ENCODE measurements at places on chromosomes 3 and 15.

GRCh38 chr3:42822828-42823227 lies 13.6 kb downstream of the ACKR2 start:
- DNase-seq: no peak

DNA sequence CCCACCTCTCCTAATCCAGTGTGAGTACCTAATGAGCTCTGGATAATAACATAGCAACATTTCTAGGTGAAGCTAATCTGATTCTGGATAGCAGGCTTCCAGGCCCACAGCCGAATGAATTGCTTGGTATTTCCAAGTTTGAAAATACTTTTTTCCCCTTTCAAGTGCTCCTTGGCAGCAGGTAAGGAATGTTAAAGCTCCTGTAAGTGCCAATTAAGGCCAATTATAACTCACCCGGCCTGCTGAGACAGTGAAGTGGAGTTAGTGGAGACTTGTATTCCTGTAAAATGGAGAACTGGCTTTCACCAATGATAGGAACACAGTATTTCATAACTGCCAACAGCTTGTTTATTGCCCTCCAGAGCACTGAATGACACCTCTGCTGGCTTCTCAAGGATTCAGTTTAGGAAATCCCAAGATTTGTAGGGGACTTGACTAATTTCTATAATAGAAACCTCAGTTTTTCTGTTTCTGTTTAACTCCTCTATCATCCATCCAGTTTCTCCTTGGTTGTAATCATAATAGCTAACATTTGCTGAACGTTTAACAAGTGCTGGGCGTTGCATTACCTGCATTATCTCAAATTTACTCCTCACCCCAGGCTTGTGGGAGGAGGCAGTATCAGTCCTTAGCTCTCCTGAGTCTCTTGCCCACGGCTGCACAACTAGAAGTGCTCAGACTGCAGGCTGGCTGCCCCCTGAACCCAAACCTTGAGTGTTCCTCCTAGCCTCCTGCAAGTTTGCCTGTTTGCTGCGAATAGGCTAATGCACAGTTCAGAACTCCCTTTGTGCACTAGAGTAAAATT lies 52.7 kb upstream of the SCAANT1 start:
- no peak for DNase-seq

GRCh38 chr15:52004806-52005205 lies 14.2 kb upstream of the MAPK6 start:
- peak; percentile 9 for DNase-seq

DNA sequence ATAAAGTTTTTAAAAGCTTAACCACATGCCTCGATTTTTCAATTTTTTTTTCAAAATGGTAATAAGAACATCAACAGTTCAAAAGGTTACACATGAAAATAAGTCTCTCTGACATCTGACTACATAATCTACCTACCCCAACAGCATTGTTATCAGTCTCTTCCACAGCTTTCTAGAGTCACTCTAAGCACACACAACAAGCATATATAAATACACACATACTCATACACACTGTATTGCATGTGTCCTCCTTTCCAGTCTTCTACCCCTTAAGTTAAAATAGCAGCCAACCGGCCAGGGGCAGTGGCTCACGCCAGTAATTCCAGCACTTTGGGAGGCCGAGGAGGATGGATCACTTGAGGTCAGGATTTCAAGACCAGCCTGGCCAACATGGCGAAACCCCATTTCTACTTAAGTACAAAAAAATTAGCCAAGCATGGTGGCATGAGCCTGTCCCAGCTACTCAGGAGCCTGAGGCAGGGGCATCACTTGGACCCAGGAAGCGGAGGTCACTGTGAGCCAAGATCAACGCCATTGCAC lies 12.2 kb downstream of the TBL1XR1 start:
- no peak for DNase-seq

DNA sequence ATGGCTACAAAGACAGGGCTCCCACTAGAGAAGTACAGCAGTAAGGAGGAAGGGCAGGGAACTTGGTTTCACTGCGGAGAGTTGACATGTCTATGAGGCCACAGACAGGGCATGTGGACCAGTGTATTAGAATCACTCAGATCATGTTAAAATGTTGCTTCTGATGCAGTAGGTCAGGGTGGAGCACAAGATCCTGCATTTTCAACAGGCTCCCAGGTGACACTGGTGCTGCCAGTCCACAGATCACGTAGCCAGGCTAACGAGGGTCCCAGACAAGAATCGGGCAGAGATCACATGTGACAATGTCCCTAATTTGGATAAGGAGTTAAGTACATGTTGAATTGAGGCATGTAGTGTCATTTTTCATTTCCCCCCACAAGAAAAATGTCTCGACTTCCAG lies 73.6 kb downstream of the SPSB4 start:
- no peak for DNase-seq

DNA sequence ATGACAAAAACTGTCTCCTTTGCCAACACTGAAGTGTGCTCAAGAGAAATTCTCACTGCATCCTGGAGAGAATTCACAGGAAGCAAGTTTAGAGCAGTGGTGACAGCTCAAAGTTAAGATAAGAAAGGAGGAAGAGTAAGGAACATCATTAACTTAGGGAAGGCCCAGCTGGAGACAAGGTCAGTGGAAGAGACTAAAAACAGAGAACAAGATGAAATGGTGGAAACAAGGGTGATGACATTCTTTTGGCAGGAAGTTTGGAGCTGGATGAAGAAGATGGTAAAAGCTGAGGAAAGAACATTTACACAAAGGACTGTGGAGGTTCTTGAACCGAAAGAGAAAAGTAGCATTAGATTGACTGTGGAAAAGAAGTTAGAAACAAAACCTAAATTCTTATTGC lies 6.7 kb upstream of the SUCLG2 start:
- no peak for DNase-seq

DNA sequence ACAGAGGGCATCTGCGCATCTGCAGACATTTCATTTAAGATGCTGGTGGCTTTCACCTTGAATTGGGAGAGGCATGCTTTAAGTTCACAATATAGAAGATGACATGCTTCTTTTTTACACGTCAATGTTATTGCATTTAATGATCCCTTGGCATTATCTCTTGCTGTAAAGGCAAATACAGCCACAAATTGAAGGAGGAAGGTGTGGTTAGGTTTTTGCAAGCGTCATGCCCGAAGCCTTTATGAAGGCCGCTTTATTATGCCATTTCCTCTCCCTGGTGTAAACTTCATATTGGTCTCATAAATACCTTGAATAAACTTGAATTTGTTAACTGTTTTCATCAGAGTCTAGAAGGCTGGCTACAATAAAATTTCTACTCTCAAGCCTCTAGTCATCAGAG lies 212.7 kb downstream of the PDZRN3 start:
- no peak for DNase-seq

- no peak for DNase-seq
These were observed at the start of gene FGF7 for GRCh38 chr15:49423021-49423420. FGF7 (plus strand) TSS chr15:49423242; CDS start chr15:49424298, 1,056 bp downstream.

Measured in ascending aorta (tissue), 2 donors.